GM12891 (cell line): ENCODE measurements at places on chromosomes 12 and 14.

- DNase-seq, result no peak
These were observed 38.1 kb upstream of the GARIN2 start for GRCh38 chr14:67151082-67151666.

GRCh38 chr12:28954333-28954732, 194.7 kb upstream of the FAR2 start:
- DNase-seq, result no peak

GRCh38 chr14:96139169-96139568, 65.5 kb upstream of the BDKRB2 start:
- no peak for DNase-seq

GRCh38 chr12:95621725-95622124, 70.4 kb upstream of the USP44 start:
- no peak for DNase-seq

DNA sequence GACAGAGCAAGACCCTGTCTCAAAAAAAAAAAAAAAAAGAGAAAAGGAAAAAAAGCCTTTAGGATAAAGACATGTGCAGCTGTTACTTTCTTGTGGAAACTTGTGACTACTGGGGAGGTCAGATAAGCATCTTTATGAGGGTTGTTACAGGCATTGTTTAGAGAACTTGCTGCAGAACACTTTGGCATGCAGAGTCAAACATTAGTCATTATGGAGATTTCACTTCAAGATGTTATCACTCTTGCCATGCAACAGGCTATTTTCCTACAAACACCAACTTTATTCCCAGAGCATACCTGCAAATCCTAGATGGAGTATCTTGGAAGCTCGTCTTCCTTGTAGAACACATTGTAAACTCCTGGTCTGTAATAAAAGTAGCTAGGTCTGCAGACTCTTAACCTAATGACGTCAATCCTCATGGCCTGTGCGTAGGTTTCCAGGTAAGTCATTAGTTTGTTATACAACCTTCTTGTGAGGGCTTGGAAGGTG, 36.3 kb upstream of the WDR89 start:
- no peak for DNase-seq

DNA sequence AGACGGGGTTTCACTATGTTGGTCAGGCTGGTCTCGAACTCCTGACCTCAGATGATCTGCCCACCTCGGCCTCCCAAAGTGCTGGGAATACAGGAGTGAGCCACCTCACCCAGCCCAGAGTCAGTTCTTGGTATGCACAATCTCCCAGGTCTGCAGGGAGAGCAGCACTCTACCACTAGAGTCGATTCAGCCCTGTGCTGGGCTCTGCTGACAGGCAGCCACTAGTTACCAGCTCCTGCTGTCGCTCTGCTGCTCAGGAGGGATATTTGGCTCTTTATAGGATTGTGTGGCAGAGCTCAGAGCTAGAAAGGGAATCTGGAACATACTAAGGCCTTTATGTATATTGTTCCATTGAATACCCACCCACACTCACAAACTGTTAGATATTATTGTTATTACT, 44.3 kb downstream of the SPTB start:
- no peak for DNase-seq

DNA sequence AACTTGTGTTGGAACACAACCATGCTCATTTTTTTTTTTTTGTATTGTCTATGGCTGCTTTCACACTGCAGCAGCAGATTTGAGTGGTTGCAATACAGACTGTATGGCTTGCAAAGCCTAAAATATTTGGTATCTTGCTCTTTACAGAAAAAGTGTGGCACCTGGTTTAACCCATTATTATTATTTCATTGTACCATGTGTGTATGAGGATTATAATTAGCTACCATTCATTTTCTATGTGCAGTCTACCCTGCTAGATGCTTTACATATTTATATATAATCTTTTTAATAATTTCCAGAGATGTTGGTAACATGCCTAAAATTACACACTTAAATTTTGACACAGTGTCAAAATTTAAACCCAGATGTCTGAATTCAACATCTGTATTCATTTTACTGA, 37.7 kb downstream of the SPATS2 start:
- DNase-seq, result no peak

- no peak for DNase-seq
These were observed 513 bp downstream of the HOXC11 start for GRCh38 chr12:53973236-53974042.

DNA sequence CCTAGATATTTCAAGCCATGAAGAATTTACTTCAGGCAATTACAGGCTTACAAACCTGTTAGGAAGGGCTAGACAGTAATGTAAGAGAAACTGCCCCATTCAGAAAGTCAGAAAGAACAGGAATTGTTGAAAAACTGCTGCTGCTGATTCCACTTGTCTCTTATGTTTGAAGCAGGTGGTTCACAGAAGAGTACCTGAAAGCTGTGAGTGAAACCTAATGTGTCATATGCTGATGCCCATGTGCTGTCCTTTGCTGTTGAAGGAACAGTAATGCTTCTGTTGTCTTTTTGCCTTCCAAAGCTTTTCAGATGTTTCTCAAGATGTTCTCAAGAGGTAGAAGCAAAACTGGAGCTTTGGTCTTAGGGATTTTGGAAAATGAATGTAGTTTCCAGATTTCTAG, 39.0 kb downstream of the MNAT1 start:
- DNase-seq, result no peak

DNA sequence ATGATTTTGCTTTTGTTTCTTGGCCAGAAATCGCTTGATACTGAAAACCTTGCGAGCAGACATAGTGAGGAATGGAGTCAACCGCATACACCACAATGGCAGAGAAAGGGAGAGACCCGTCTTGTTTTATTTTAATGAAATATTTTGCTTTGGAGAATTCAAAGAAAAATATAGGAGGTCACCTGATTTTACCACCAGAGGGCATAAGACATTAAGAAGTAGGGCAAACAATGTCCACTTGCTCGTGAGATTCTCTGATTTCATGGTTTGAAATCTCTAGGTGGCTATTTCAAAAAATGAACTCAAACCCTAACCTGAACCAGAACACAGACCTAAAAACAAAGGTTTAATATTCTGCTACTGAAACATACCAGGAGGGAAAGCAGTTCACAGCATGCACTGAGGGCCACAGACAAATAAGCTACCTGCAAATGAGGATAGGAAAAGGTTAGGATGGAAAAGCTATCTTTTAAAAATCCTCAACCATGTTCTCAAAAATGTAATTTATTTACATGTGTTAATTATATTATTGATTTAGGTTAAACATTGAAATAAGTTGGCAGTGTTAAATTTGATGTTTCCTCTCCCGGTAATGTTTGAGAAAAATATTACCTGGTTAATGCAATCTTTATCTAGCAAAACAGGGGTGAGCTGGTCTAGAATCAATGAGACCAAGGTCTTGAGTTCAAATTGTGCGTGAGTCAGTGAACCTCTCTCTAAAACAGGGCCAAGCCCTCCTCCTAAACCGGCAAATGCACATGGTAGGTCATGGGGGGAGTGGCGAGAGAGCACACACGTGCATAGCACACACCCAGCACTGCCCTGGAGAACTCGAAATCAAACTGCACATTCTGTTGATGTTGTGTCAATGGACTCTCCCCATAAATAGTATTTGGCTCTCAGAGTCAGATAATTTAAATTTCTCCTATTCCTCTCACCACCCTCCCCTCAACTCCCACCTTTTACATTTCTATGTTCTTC, 12.5 kb downstream of the IFNG-AS1 start:
- DNase-seq, result no peak

- no peak for DNase-seq
These were observed 924.3 kb downstream of the BCL11B start for GRCh38 chr14:98347686-98348085.

DNA sequence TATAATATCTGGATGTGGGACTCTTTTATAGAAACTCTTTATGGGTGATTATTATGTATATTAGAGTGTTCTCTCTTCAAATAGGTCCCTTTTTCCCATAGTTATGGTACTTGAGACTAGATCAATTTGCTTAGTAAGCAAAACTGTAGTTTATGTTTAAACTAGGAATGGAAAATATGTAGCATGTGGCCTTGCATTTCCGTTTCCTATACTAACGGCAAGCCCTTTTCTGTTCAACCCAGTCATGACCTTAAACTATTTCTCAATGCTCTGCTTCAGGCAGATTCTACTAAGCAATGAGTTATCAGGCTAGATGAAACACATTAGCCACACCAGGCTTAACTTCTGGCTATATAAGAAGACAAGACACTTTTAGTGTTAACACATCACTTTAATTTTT, 84.6 kb downstream of the OTOGL start:
- DNase-seq, result no peak

DNA sequence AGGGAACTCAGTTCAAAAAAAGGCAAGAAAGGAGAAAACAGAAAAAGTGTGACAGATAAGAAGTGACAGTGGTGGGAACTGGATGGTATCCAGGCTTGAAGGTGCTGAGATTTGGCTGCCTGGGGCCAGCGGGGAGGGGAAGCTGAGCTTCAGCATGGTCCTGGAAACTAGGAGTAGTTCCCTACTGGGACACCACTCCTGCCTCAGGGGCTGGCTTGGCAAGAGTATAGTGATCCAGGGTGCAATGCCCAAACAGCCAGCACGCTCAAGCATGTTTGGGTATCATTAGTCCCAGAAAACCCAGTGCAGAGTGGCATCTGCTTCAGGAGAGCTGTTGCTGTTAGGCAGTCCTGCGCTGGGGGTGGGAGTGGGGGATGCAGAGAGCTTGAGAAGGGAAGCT, 49.5 kb upstream of the KTN1 start:
- no peak for DNase-seq

DNA sequence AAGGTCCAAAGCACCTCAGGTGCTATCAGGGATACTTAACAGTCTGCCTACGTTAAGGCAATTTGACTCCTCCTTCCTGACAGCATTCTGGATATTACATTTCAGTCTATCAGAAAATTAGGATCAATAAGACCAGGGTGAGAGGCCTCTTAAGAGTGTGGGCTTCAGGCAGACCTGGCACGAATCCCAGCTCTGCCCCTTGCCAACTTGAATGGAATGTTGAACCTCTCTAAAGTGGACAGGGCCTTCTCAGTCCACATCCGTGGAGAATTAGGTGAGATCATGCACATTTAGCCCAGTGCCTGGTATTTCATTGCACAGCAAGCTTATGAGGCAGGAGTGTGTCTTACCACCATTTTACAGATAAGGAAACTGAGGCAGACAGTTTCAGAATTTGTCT, 25.9 kb downstream of the DCAF4 start:
- no peak for DNase-seq

DNA sequence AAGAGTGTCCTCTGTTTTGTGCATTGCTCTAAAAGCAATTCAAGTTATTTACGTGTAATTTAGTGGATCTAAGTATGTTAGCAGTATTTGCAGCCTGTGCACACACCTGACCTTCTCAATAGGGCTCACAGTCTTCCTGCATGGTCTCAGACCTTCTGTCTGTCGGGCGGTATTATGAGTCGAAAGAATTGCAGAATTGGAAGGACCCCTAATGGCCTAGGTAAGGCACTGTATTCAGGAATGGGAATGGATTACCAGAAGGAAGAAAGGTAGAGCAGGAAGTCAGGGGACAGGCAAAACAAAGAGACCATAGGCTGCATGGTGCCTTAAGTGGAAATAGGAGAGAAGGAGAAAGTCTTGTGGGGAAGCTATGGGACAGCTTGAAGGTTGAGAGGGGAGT, 341.6 kb downstream of the VRK1 start:
- DNase-seq, result no peak

DNA sequence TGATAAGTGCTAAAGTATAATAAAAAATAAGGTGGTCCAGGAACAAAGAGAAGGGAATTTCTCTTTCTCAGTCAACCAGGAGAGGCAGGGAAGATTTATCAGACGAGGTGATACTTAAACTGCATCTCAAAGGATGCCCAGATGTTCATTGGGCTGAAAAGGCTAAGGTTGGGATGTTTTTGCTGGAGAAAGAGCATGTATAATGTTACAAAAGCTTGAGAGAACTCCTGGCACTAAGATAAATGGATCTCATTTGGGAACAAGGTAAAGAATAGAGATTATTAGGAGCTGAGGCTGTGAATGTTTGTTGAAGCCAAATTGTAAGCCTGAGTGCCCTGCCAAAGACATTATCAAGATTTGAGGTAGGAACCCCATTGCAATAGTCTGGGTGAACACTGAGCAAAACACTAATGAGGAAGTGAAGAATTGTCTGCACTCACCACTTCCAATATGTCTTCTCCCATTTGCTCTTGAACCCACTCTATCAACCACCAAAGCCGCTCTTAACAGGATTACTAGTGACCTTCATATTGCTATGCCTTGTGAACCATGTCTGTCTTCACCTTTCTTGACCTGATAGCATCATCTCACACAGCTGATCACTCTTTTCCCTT, 149.0 kb upstream of the ARID2 start:
- DNase-seq, result no peak

DNA sequence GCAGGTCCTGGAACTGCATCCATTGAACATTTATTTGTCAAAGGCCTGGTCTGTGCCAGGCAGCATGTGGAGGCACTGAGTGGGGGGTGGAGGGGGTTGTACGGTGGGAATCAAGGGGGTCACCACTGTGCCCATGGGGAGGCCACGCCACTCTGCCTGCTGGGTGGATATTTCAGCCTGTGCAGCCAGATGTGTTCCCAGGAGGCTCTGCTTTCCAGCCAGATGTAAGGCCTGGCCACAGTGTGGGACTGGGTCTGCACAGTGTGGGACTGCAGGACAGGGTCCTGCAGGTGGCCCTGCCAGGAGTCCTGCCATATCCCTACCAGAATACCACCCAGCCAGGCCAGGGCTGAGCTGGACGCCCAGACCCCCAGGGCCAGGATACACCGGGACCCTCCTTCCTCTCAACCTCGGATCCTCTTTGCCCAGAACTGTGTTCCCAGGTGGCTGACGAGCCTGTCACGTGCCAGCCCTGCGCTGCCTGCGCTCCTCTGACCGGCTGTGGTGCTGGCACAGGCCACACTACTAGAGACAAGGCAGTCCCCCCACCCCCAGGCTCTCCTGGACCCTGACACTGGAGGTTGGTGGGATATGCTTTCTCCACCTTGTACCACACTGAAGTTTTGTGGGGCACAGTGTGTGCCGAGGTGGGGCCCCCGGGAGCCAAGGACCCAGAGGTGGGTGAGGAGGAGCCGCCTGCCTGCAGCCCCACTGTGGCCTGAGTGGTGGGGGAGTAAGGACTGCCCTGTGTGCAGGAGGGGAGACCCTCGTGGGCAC, 17.5 kb downstream of the XRCC3 start:
- no peak for DNase-seq

DNA sequence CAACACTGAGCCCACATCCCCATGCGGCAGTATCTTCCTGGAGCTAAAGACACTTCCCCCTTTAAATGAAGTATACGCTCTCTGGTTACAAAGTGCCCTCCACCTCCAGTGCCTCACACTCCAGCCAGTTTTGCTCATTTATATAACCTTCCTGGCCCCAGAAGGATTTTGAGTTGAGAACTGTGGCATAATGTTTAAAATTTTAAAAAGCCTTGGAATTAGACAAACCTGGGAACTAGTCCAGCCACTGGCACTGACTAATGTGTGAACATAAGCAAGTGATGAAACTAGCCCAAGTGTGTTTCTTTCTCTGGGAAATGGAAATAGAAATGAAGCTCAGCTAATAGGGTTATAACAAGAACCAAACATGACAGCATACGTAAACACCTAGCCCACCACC, 723.7 kb upstream of the USP15 start:
- no peak for DNase-seq

- no peak for DNase-seq
These were observed 236.7 kb downstream of the FBXL14 start for GRCh38 chr12:1357711-1358110.
